ENCODE measurements at places on chromosomes 6 and 20.

- no peak for DNase-seq
Measured at GRCh38 chr20:40698744-40699143, 9.7 kb upstream of the MAFB start.

DNA sequence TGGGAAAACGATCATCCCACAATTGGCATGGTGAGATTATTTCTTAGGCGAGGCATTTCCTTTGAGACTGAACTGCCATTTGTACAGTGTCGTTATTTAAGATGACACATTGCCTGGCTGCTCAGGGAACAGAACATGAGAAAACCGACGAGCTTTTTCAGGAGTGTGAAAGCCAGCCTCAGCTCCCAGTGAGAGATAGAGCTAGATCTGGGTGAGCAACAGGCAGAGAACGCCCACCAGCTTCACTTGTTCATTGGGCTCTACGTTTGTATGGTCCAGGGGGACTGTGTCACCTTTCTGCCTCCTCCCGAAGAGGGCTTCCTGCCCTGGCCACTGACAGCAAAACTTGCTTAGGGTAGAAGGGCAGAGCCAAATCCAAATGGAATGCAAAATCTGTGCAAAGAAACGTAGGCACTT is 378.1 kb downstream of the RNGTT start:
- DNase-seq: no peak

- DNase-seq: no peak
Measured at GRCh38 chr6:76004202-76004601, 68.3 kb downstream of the IMPG1 start.

DNA sequence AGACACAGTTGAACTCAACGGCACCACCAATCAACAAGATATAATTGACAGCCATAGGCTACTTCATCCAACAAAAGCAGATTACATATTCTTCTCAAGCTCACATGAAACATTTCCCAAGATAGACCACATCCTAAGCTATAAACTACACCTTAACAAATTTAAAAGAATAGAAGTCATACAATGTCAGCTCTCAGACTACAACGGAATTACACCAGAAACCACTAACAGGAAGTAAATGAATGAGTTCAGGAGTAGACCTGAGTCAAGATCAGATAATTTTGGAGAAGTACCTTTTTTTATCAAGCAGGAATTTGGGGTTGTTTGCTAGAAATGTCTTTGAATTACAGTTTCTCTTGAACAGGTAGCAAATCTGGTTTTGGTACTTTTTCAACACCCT is 237.8 kb downstream of the TBX18 start:
- DNase-seq: no peak

- no peak for DNase-seq
Measured at GRCh38 chr6:130932921-130933320, 105.7 kb downstream of the SMLR1 start.

- no peak for DNase-seq
Measured at GRCh38 chr6:124924333-124924759, 37.9 kb upstream of the RNF217 start.

- no peak for DNase-seq
Measured at GRCh38 chr20:30503992-30504570, 753.4 kb upstream of the DEFB115 start.

DNA sequence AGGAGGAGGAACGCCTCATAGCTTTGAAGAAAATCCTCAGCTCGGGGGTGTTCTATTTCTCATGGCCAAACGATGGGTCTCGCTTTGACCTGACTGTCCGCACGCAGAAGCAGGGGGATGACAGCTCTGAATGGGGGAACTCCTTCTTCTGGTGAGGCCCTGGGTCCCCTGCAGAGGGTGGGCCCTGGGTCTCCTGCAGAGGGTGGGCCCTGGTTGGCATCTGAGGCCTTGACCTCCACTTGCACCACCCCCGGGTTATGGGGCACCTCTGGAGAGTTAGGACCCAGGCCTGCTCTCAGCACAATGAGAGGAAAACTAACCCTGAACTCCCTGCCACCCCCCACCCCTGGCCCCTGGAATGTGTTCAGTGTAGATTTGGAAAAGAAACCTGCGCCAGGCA is 47.2 kb downstream of the SYNJ2 start:
- no peak for DNase-seq

GRCh38 chr6:25851961-25852360 is 20.1 kb upstream of the SLC17A1 start:
- DNase-seq: no peak

DNA sequence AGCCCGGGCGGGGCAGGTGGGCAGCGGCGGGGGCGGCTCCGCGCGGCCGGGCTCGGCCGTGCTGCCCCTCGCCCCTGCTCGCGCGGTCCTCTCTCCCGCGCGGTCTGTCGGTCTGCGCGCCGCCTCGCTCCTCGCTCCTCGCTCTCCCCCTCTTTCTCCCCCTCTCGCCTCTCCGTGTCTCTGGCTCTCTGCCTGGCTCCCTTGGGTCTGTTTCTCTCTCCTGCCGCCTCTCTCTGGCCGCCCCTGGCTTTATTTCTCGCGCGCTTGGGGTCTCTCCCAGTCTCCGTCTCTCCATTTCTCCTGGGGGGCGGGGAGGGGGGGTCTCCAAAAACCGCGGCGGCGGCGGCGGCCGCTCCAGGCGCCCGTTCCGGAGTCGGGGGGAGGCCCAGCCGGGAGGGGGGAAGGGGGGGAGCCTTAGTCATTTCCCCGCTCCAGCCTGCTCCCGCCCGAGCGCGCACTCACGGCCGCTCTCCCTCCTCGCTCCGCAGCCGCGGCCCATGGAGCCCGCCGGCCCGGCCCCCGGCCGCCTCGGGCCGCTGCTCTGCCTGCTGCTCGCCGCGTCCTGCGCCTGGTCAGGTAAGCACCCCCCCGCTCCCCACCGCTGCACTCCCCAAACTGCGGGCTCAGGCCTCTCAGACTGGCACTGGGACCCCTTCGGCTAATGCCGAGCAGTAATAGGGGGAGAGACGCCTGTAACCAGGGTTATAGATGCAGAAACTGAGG is at the start of gene SIRPA:
Gene SIRPA (plus strand): TSS at position 457 of the 723 bp plus-strand sequence. CDS start 41 bp downstream, at position 498.
- peak; percentile 46 for DNase-seq

- DNase-seq: no peak
Measured at GRCh38 chr6:161050134-161050765, 58.7 kb downstream of the MAP3K4 start.

Data from D721Med (cell line).